Activated CD8-positive, alpha-beta memory T cell treated with anti-CD3 and anti-CD28 coated beads for 24 hours (primary cell): ENCODE measurements at places on chromosomes 12 and 14.

DNA sequence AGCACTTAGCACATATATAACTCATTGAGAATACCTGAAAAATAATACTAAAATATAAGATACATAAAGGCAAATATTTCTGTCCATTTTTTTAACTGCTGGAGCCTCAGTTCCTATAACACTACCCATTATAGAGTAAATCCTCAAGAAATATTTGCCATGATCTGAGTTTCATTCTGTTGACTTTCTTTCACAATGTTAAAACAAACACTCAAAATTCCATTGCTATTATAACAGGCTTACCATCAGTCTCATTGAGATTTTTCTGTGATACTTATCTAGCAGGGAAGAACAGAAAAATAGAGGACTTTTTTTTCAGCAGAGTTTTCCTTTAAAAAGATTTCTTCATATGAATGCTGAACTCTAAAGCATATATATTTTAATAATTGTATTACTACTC is 24.5 kb downstream of the LMO3 start:
- DNase-seq, result no peak

DNA sequence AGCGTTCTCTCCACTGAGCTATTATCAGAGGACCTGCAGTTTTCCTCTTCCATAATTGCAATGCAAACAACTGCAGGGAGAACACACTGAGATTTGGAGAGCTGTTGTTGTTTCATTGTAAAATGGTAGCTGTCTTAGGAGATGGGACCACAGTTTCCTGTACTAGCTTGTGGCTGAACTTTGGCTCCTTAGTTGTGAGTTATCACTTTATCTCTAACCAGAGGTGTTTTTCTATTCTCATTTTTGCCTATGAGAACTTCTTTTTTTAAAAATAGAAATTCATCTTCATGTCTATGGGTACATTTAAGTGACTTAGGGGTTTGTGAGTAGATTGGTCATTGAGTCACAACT is 216.5 kb downstream of the SLC38A4 start:
- DNase-seq, result no peak

- DNase-seq, result no peak
Observed at GRCh38 chr12:9032202-9032964, 43.0 kb downstream of the KLRG1 start.

- DNase-seq, result no peak
Observed at GRCh38 chr14:93683226-93683625, 105.1 kb downstream of the PRIMA1 start.
